BJ (cell line): ENCODE measurements at places on chromosomes 12 and 14.

GRCh38 chr12:77113971-77114370 is 48.6 kb upstream of the E2F7 start:
- no peak for DNase-seq

GRCh38 chr12:131381716-131382430 is 329.0 kb upstream of the SFSWAP start:
- DNase-seq, result no peak

DNA sequence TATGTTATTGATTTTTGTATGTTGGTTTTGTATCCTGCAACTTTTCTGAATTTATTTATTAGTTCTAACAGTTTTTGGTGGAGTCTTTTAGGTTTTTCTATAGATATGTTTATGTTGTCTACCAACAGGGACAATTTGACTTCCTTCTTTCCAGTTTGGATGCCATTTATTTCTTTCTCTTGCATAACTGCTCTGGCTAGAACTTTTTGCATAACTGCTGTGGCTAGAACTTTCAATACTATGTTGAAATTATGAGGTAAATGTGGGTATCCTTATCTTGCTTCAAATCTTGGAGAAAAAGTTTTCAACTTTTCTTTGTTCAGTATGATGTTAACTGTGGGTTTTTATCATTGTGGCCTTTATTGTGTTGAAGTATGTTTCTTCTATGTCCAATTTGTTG is 39.9 kb upstream of the PLBD1 start:
- DNase-seq, result no peak

DNA sequence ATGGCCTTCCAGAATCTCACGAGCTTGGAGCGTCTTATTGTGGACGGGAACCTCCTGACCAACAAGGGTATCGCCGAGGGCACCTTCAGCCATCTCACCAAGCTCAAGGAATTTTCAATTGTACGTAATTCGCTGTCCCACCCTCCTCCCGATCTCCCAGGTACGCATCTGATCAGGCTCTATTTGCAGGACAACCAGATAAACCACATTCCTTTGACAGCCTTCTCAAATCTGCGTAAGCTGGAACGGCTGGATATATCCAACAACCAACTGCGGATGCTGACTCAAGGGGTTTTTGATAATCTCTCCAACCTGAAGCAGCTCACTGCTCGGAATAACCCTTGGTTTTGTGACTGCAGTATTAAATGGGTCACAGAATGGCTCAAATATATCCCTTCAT is 92.2 kb downstream of the FLRT2 start:
- DNase-seq, result no peak

DNA sequence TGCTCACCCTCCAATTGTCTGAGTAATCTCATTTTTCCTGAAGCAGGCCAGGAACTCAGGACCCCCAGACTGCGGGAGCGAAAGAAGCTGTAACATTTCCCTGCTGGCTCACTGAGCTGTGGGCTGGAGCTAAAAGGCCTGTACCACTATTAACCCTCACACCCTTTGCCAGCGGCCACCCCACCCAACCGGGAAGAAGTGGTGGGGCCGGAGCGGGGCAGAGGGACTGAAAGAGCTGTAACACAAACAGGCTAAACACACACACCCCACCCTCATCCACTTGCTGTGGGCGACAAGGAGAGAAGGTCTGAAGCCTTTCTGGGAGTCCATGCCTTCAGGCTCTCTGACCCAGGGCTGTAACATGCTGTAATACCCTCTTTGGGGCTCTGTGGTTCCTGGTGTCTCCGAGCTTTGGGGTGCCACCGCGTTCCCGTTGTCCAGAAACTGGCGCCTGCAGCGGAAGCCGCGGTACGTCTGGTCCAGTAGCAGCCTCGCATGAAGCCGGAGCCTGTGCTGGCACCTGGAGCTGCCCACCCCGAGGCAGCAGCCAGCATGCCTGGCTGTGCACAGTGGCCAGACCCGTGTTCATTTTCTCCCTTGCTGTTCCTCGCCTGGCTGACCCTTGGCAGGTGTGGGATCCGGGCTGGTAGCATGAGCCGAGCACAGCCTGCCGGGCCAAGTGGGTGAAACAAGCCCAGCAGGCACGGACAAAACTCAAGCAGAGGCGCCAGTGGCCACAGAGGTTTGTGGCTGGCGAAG is 345.5 kb upstream of the MGAT4C start:
- no peak for DNase-seq

DNA sequence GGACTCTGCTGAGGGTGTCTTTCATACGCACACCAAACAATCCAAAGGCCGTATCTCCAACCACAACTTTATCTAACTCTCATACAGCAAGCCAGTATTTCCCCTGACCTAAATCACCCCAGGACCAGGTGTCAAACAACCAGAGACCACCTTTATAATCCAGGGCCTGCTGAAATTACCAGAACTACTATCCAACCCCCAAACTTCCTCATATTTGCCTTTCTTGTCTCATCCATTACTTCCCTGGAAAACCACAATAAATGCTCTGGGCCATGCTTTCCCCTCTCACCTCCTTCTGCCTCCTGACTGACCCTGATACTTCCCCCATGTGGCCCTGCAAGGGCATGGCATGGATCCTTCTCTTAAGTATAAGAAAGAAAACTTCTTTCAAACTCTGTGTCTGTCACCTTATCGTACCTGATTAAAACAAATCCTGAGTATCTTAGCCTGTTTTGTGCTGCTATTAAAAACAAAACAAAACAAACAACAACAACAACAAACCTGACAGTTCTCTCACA is 44.7 kb upstream of the CRACR2A start:
- DNase-seq, result no peak

GRCh38 chr12:3704512-3705353 is 48.2 kb downstream of the CRACR2A start:
- DNase-seq, result no peak

DNA sequence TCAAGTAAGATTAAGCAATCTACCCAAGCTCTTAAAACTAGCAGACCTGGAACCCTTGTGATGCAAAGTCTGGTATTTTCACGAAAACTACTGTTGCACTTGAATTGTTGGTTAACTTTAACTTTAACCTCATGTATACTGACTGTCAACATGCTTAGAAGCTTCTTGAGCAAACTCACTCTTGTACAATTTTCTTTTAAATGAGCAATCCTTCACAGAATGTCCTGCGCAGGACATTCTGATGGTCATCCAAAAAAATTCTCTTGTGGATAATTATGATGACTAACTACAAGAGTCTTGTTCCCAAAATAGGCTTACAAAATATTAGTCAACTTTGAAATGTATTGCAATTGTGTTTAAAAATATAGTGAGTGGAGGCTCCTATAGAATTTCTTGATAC is 54.0 kb upstream of the PDE3A start:
- DNase-seq, result no peak

- no peak for DNase-seq
Observed at GRCh38 chr12:114404926-114405518, 922 bp downstream of the TBX5 start.

GRCh38 chr14:71021347-71022011 is 114.2 kb downstream of the PCNX1 start:
- peak; percentile 89 for DNase-seq

GRCh38 chr14:29868000-29868399 is 59.6 kb downstream of the PRKD1 start:
- DNase-seq, result no peak

GRCh38 chr12:102539651-102540553 is 59.5 kb upstream of the IGF1 start:
- peak; percentile 80 for DNase-seq

DNA sequence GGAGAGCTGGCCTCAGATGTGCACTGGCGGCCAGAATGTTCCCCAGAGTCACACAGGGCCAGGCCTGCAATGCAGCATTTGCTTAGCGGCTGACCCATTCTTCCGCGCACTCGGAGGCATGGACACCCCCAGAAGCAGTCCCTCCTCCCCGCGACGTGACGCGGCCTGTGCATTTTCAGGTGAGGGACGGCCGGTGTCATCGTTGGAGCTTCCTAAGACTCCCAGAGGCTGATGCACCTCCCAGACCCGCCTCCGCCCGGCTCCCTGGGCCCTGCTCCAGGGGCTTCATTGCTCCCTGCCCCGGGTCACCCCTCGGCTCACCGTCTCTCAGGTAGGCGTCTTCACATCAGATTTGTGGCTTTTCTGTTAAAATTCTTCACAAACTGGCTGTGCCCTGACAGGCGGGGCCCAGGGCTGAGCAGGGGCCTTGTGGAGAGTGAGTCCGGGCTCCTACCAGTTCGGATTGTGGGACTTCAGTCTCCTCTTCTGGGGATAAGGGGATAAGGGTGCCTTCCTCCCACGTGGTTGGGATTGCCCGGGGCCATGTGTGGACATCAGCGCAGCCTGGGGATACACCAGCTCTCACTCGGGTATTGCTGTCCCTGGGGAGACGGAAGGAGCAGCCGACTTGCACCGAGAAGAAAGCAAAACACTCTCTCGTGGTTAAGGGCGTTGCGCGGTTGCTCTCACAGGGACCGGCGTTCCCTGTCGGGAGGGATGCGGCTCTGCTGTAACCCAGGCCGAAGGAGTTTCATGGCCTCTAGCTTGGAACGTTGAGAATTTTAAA is 249.1 kb downstream of the ADGRD1 start:
- DNase-seq, result no peak

DNA sequence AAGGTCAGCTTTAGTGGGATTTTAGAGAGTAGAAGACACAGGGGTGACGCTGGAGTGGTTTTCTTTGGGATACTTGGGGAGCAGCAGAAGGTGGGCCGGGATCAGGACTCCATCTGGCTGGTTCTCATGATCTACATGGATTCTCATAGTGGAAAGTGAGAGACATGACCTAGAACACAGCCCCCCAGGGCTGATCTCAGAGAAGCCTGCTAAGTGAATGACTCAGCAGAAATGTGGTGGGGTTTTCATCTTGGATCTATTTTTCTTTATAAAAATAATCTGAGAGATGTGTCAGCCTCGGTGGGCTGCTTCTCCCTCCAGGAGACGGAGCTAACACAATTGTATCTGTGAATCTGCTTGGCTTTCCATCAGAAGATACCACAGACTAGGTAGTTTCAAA is 484.4 kb downstream of the TMEM121 start:
- no peak for DNase-seq

- no peak for DNase-seq
Observed at GRCh38 chr14:88698651-88699050, 94.1 kb downstream of the EML5 start.

DNA sequence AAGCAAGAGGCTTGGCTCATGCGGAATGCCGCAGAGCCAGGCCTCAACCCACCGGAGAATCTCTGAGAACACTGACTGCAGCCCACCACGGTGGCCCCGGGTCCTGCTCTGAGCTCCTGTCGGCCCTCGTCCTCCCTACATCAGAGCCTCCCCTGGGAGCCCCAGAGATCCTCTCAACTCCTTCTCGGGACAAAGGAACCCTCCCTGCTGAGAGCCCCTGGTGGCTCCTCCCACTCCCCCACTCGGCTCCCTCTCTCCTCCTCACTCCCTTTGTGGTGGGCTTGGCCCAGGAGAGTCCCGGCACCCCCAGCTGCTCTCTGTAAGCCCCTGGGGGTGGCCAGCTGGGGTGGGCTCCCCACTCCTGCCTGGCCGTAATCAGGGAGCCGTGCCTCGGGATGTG is 11.1 kb upstream of the INF2 start:
- DNase-seq, result no peak

GRCh38 chr14:31395572-31396205 is 24.7 kb downstream of the HEATR5A start:
- DNase-seq, result no peak
